ENCODE measurements at places on chromosomes 1 and 21. TPM values are rescaled to one million over a fixed set of nuclear protein-coding genes. Genes with fewer than 3 reads are reported as not detected.
A peak's percentile ranks its signal among the peaks of the same experiment; 100 is the strongest.

- no peak for DNase-seq
These were observed 55.8 kb downstream of the H3-3A start for GRCh38 chr1:226118357-226118756.

DNA sequence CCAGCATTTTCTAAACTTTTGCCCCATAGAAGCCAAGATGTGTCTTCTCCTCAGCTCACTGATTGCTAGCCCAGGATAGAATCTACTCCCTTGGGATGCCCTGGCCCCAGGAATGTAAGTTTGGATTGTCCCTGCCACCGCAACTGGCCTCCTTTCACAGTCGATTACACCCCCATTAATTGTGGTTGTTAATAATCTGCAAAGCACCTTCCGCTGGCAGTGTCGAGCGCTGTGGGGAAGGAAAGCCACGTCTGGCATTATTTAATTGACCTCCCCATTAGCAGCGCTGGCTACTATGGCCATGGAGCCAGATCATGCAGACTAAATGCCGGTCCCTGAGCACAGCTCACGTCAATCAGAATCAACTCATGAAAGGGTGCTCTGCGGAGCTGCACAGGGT lies 597.3 kb upstream of the PLXNA2 start:
- no peak for DNase-seq

GRCh38 chr1:153460551-153460950 lies at the start of gene S100A7:
Gene S100A7, minus strand, starts transcription at chr1:153460651. Its CDS starts 1,638 bp downstream, at chr1:153459013.
- DNase-seq = no peak

- no peak for DNase-seq
These were observed 156.7 kb upstream of the BACE2 start for GRCh38 chr21:41011098-41011731.

GRCh38 chr1:160431006-160431405 lies 30.6 kb downstream of the VANGL2 start:
- no peak for DNase-seq

DNA sequence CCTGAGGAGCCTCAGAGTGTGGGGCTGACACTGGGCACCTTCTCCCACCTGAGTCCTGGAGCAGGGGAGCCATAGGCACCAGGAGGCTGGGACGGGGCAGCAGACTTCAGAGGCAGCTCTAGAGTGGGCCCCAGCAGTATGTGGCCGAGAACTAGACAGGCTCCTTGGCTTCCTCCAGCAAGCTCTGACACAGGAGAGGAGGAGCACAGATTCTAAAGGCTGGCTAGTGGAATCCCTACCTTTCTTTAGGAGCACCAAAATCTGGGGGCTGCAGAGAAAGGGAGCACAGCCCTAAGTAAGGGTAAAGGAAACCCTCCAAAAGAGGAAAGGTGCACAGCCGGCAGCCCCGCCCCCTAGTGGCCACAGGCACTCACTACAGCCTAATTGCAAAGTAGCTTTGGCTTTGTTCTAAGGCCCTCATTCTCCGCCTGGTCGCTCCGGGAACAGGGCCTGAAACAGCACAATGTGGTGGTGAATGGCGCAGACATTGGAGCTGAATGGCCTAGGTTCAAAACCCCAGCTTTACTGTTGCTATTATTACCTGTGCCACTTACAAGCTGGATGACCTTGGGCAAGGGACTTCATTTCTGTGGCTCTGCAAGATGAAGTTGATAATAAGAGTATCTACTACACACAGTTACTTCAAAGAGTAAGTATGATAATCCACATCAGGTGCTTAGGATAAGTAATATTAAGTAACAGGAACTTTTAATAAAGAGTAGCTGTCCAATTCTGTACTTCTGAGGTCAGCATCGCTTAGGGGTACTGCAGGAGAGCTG lies 8.8 kb upstream of the GUCA2A start:
- peak; percentile 74 for DNase-seq

GRCh38 chr1:2300851-2301606 lies 72.9 kb downstream of the SKI start:
- peak; percentile 74 for DNase-seq

- no peak for DNase-seq
These were observed 101.1 kb downstream of the NPHP4 start for GRCh38 chr1:5891137-5891536.

GRCh38 chr1:197065559-197065958 lies 1.5 kb downstream of the F13B start:
- DNase-seq = no peak

- no peak for DNase-seq
These were observed 179.6 kb downstream of the DHRS3 start for GRCh38 chr1:12438349-12438924.

- DNase-seq = no peak
These were observed 27.5 kb downstream of the COA6 start for GRCh38 chr1:234400773-234401172.

DNA sequence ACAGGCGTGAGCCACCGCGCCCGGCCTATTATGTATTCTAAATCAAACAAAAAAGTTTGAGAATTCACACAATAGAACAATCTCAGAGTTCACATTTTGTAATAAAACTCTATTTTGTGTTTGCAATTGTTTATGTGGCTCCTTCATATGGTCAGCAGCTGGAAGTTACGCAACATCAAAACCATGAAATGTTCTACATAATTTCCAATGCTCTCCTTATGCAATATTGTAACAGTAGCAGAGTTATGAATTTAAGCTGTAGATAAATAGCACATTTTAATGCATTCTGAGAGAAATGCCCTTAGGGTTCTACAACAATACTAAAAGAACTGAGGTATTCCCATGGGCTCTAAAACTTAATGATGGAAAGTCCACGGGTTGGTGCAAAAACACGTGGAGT lies 62.3 kb upstream of the COL11A1 start:
- DNase-seq = no peak

DNA sequence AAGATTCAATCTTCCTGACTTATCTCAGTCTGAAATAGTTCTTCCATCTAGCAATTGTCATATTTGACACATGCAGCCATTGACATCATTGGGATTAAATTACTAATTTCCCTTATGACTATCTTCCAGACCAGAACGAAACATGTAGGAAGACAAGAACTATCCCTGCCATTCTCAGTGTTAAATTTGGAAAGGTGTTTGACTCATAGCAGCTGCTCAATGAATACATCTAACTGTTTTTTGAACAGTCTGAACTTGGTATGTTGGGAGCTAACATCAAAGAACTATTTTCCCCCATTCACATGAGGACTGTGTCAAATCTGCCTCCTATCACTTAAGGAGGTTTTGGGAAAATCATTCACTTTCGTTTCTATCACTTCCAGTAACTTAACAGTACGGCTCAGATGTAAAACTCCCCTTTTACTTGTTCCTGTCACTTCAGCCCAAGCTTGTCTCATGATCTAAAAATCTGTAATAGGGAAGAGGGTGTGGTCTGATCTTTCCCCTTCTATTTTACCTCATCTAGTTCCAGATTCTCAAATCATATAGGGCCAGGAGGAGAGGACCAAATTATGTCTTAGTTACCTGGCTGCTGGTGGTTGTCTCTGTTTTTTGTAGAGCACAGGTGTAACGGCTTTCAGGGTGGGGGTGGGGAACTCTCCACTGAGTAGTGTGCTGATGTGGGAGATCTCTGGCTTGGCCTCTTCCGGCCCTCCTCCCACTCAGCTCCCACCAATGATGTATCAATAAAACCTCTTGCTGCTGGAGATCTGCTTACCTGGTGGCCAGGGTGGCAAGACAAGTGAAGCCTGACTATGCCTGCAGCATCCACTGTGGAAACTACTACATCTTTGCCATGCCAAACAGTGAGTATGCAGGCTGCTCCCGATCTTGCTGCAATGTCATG lies 26.2 kb upstream of the SLAMF1 start:
- no peak for DNase-seq

DNA sequence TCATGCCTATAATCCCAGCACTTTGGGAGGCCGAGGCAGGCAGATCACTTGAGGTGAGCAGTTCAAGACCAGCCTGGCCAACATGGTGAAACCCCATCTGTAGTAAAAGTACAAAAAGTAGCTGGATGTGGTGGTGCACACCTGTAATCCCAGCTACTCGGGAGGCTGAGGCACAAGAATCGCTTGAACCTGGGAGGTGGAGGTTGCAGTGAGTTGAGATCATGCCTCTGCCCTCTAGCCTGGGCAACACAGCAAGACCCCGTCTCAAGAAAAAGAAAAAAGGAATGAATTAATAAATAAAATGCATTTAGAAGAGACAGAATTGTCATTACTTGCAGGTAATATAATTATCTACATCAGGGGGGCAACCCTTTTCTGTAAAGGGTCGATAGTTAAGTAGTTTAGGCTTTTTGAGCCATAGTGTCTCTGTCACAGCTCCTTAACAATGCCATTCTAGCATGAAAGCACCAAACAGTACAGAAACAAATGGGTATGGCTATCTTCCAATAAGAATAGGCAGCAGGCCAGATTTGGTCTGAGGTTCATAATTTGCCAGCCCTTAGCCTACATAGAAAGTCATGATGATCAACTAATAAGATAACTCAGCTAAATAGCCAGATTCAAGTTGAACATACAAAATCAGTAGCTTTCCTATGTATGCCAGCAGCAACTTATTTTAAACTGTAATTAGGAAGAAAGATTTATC lies 56.8 kb downstream of the RPRD2 start:
- DNase-seq = peak; percentile 91

GRCh38 chr1:190472494-190472893 lies 5.2 kb downstream of the BRINP3 start:
- DNase-seq = peak; percentile 38

GRCh38 chr1:44146536-44147361 lies 5.3 kb upstream of the KLF18 start:
- DNase-seq = no peak

DNA sequence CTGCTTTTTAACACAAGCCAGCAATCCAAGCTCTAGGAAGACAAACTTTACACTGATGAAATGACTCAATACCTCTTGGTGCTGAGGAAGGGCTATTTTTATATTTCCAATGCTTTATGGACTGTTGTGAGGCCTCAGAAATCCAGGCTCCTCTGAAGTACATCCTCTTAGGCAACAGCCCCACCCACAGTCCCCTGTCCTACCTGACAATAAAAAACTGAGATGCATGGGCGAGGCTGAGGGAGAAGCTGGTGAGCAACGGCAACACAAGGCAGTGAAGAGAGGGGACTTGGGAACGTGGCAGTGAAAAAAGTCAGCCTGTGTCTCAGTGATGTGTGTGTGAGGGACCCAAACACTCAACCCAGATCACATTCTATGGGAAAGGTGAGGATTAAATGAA lies 10.1 kb upstream of the CPT2 start:
- DNase-seq = no peak

DNA sequence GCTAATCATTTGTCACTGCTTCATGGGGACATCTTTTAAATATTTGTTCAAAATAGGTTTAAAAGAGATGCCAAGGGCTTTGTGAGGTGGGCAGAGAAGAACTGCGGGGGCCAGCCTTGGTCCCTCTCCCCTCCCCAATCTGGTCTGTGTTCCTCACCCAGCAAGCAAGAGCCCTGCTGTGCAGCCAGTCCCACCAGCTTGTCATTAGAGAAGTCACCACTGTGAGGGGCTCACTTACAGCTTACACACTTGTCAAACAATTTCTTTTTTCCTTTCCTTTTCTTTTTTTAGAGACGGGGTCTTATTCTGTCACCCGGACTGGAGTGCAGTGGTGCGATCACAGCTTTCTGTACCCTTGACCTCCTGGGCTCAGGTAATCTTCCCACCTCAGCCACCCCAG lies 10.4 kb upstream of the CDK18 start:
- DNase-seq = no peak

GRCh38 chr1:185727726-185728125 lies 6.5 kb upstream of the HMCN1 start:
- no peak for DNase-seq

GRCh38 chr1:181737056-181737455 lies 253.7 kb downstream of the CACNA1E start:
- DNase-seq = no peak

DNA sequence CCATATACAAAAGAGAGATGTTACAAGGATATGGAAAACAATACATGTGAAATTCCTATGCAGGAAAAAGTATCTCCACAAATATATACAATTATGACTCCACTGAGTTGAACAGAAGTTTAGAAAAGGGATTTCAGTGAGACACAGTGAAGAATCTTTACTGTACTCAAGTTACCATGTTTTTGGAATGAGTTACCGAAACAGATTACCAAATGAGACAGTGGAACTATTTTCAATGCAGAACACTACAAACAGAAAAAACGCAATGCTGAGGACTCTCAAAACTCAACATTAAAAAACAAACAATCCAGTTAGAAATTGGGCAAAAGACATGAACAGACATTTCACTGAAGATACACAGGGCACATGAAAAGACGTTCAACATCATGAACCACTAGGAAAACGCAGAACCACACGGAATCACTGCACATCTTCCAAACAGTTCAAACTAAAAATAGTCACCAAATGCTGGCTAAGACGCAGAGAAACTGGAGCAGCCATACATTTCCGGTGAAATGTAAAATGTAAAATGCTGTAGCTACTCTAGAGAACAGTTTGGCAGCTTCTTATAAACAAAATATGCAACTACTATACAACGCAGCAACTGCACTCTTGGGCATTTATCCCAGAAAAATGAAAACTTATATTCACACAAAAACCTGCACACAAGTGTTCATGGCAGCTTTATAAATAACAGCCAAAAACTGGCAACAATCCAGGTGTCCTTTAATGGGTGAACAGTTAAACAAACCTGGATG lies 118.7 kb downstream of the UBR4 start:
- no peak for DNase-seq

DNA sequence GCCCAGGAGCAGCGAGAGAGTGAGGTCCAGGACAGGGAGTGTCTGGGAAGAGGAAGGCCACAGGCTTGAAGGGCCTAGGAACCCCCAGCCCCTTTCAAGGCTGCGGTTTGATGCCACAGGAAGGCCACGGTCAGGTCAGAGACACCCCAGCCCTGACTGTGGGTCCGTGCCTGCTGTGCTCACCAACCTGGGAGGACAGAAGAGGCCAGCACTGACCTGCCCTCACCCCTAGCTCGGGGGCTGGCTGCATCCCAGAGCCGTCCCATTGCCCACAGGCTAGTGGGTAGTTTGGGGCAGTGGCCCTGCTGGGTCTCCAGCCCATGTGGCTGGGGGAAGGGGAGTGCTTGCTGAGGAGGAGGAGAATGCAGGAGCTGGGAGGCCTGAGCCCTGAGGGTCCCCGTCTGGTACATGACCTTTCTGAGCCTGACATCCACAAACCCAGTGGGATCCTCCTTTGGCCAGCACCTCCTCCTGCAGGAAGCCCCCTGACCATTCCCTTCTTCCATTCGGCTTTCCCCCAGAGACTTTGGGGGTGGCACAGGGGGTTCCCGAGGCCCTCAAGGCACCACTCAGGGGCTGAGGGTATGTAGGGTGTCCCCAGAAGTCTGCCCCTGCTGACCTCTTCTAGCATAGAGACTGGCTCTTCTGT lies 54.3 kb downstream of the WNT9A start:
- no peak for DNase-seq

- DNase-seq = no peak
These were observed 32.7 kb upstream of the GRHL3 start for GRCh38 chr1:24286246-24287010.

C1orf50 gene
- total RNA-seq = 4.7 TPM

KANK4 gene
- total RNA-seq = not detected

NBPF4 gene
- not detected for total RNA-seq

B4GALT3 gene
- total RNA-seq = 19.4 TPM

OR2L2 gene
- not detected for total RNA-seq

VN1R5 gene
- not detected for total RNA-seq

C2CD2 gene
- 16.3 TPM for total RNA-seq

NUDT4B gene
- 6.1 TPM for total RNA-seq

CLCA4 gene
- not detected for total RNA-seq

OR2L5 gene
- not detected for total RNA-seq

KDF1 gene
- not detected for total RNA-seq

HORMAD1 gene
- total RNA-seq = not detected

FCER1A gene
- not detected for total RNA-seq

LENEP gene
- 0.74 TPM for total RNA-seq
